Fibroblast of the aortic adventitia (primary cell): ENCODE measurements at places on chromosomes 16 and 17. TPM values are rescaled to one million over a fixed set of nuclear protein-coding genes. Genes with fewer than 3 reads are reported as not detected.

Gene GAST
- total RNA-seq: not detected in 2 replicates

Gene ZG16B
- total RNA-seq: 0.27 and 1.4 TPM in 2 replicates

Gene CDRT15L2
- total RNA-seq: not detected in 2 replicates

Gene SLC38A8
- not detected in 2 replicates for total RNA-seq

Gene NXPH3
- 1.4 and 1.9 TPM in 2 replicates for total RNA-seq

Gene PRR14
- 8.8 and 14.5 TPM in 2 replicates for total RNA-seq

Gene ELOB
- 37.6 and 316 TPM in 2 replicates for total RNA-seq

Gene NR1D1
- total RNA-seq: 2.8 and 6.5 TPM in 2 replicates

Gene OSGIN1
- total RNA-seq: 6.5 and 6.6 TPM in 2 replicates

Gene KRTAP4-9
- not detected in 2 replicates for total RNA-seq

Gene RAB26
- total RNA-seq: 0.27 and 3.6 TPM in 2 replicates

Gene LDHD
- 0.18 and 2.9 TPM in 2 replicates for total RNA-seq

Gene CCL3
- total RNA-seq: 0.18 TPM in 1 of 2 replicates, not detected in the other

Gene CCL8
- not detected in 2 replicates for total RNA-seq

Gene KRTAP2-2
- total RNA-seq: not detected in 2 replicates

Gene IRX5
- 0.27 and 2.5 TPM in 2 replicates for total RNA-seq

Gene KRT23
- total RNA-seq: not detected in 2 replicates

Gene OR2C1
- 0.09 TPM in 1 of 2 replicates, not detected in the other for total RNA-seq

Gene RBL2
- total RNA-seq: 46.2 and 50.2 TPM in 2 replicates

Gene RMI2
- total RNA-seq: 3.0 and 24.4 TPM in 2 replicates

Gene CDRT15
- total RNA-seq: not detected in 2 replicates

Gene DNAI2
- total RNA-seq: not detected in 2 replicates

Gene SHISA9
- not detected in 2 replicates for total RNA-seq

Gene CORO7
- 16.7 and 26.7 TPM in 2 replicates for total RNA-seq
